ENCODE measurements at places on chromosomes 5 and 9.

DNA sequence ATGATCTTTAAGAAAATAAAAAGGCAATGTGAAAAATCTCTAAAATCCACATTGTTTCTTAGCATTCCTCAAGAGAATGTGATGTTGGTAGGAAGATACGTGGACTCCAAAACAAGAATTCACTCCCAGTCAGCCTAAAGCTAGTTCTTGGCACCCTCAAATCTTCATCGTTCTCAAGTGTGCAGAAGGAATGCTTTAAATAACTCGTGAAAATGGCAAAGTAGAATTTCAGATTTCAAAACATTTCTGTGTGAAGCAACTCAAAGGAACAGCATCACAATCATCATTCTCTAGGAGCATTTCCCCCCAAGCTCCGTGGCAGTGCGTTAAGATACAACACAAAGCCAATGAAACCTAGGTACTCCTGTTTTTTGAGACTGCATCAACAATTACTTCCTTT, 185.1 kb upstream of the DMAC1 start:
- no peak for DNase-seq

GRCh38 chr5:173015192-173015591, 31.6 kb downstream of the ATP6V0E1 start:
- no peak for DNase-seq

- DNase-seq, result no peak
Observed at GRCh38 chr9:125509476-125509875, 197.5 kb downstream of the MAPKAP1 start.

GRCh38 chr5:1726469-1726865, 73.2 kb downstream of the MRPL36 start:
- DNase-seq, result no peak

GRCh38 chr5:136040746-136041415, 12.1 kb downstream of the TGFBI start:
- DNase-seq, result no peak

DNA sequence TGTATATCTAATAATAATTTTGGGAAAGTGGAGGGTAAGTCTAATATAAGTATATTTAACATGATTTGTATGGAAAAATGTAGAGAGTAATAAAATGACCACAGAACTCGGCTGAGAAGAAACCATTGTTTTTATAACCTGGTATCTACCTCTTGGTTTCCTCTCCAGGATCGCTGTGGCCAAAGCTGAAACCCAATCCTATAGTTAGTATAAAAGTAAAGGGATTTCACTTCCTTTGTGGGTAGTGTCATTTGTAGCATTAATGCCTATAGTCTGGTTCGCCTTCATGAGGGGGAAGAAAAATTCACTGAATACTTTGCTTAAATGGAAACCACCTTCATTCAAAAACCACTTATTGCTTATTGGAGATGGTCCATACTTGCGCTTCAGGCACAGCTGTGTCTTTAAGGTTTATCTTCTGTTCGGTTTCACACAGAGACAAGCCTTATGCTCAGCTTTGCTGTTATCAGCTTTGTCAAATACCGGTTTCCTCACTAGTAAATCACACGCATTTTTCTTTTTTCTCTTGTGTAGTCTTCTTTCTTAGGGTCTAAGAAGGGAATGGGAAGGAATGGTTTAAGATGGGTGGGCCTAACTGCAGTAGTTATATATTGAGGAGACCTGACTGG, 12.1 kb downstream of the PIK3R1 start:
- DNase-seq, result no peak

- no peak for DNase-seq
Observed at GRCh38 chr9:565528-565927, 276.0 kb upstream of the DMRT1 start.

GRCh38 chr5:41878173-41878572, 7.9 kb upstream of the OXCT1 start:
- DNase-seq, result no peak

- no peak for DNase-seq
Observed at GRCh38 chr9:95306819-95307218, 10.7 kb downstream of the FANCC start.

DNA sequence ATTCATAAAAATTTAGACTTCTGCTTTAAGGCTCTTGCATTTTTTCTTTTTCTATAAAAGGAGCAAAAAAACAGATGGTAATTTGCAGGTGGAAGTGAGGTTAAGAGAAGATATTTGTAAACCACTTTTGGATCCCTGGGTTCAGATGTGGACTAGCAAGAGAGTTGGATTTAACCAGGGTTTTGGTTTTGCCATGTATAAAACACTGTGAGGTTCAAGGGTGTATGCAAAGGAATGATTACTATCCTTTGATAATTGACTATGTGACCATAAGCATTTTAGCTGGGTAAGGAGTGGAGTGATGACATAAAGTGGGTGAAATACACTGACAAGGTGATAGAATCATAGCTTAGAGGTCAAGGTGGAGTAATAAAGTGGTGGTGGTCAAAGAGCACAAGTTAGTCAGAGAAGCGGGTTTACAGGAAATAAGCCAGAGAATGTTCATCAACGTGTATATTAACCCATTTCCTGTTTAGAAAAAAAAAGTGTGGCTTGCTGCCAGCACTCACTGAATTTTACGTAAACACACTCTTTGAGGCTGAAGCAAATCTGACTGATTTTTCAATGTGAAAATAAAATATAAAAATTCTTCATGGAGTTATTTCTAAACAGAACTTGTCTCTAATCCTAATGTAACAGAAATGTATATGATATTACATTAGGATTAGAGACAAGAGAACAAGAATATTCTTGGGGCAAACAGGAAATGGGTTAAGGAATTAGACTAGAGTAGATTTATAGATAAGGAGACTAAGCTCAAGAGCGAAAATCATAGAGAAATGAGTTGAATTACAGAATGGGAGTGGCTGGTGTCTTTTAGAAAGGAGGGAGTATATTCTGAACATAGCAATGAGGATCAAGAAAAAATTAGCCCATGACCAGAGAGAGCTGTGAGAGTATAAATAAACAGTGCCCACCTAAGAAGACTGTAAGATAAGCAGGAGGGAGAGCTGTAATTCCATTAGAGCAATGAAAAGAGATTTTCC, 74.5 kb downstream of the CDKN2A start:
- no peak for DNase-seq

GRCh38 chr5:142727735-142728047, 41.8 kb upstream of the FGF1 start:
- no peak for DNase-seq

GRCh38 chr5:117475919-117476318, 901.3 kb upstream of the SEMA6A start:
- no peak for DNase-seq
